ENCODE measurements at places on chromosomes 1 and 21.
A peak's percentile ranks its signal among the peaks of the same experiment; 100 is the strongest.

- no peak for DNase-seq
These were observed 17.2 kb downstream of the TADA1 start for GRCh38 chr1:166858726-166859419.

DNA sequence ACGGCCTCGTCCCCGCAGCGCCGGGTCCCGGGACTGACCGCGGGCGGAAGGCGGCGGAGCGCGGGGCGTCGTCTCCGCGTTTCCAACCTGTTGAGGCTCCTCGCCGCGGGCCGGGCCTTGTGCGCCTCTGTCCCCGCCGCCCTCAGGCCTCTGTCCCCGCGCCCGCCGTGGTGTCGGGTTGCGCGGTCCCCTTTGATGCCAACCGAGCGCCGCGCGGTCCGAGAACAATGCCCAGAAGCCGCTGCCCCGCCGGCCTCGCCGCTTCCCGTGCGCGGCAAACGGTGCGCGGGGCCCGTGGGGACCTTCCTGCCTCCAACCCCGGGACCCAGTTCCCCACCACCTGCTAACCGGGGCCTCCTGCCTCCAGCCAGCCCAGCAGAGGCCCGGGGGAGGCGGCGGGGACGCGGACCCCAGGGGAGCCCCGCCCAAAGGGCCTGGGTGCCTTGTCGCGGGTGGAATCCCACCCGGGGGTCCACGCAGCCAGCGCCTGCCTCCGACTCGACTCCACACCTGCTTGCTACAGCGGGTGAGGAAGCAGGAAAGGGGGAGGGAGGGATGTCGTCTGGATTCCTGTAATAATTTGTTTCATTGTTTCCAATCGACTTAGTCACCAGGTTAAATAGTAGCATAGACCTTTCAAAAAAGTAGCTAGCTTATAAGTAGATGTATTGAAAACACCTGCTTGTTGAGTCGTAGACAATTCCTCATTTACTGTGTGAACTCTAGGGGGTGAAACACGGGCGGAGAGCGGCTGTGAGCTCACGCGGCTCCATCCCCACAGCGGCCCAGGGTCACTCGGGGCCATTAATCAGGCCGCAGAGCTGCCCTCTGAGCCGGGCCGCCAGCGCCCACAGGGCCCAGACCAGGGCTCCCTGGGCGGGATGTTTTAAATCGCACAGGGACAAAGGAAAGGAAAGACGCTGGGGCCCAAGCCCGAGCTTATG, 1.1 kb downstream of the COL18A1 start:
- no peak for DNase-seq

DNA sequence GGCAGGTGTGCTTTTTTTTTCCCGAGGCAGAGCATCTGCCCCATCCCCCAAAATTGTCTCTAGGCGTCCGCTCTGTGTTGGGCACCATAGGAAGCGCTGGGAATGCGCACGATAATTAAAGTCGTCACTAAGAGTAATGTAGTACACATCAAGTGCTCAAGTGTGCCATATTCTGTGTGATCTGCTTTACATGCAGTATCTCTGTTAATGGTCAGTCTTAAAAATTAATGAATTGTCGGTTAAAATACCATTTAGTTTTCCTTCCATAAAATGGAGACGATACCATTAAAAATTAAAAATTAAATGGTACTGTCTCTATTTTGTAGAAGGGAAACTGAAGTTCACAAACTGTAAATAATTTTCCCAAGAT, 544 bp upstream of the CCT8 start:
- DNase-seq = no peak

GRCh38 chr1:241598249-241598648, 41.9 kb downstream of the CHML start:
- DNase-seq = no peak

- DNase-seq = no peak
These were observed 24.5 kb upstream of the ZNF436 start for GRCh38 chr1:23394181-23394580.

- no peak for DNase-seq
These were observed 23.8 kb downstream of the THEM4 start for GRCh38 chr1:151885479-151885878.

GRCh38 chr1:157140063-157140588, 1.9 kb upstream of the ETV3 start:
- DNase-seq = no peak

DNA sequence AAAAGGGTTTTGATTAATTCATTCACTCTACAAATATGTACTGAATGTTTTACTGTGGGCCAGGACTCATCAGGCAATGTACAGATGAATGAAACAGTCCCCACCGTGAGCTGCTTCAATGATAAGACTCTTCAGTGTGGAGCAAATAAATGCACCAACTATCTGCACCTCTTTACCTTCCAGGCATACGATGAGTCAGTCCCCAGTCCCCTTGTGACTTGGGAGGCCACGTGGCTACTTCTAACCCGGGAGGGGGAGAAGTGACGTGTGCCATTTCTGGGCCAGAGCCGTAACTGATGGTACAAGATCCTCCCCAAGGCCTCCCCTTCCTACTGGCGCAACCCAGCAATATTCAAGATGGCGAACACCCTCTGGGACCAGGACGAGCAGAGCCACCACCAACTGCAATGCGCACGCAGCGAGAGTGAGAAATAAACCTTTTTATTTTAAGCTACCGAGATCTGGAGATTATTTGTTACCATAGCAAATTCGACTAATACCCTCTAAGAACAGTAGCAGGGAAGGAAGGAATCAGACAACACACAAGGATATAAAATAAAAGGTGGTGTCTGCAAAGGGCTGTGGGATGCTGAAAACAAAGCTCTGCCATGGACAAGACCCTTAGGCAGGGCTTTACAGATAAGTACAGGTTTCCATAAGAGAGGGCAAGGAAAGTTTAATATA, 74.5 kb downstream of the NPHP4 start:
- DNase-seq = no peak

DNA sequence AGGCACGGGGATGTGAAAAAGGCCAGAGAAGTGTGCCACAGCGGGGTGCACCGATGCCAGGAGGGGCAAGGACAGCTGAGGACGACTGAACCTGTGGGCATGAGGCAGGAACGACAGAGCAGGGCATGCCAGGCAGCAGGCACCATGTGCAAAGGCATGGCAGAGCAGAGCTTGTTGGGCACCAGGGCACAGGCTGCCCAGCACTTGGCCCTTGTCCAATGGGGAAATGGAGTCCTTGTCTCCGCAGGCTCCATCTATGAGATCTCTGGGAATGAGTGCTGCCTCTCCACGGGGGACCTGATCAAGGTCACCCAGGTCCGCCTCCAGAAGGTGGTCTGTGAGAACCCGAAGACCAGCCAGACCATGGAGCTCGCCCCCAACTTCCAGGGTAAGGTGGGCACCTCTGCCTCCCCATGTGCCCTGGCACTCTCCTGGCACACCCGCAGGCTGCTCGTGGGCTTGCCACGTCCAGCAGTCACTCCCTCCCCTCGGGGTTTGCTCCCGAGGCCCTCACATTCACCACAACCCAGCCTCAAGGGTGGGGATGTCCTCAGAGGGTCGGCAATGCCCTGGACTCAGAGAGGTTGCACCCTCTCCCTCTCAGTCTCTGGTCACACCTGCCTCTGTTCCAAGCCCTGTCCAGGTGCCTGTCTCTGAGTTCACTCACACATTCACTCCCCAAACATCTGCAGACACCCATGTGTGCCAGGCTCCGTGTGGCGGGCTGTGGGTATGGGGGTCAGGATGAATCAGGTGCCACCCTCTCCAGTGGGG, 4.2 kb downstream of the THEMIS2 start:
- DNase-seq = no peak

DNA sequence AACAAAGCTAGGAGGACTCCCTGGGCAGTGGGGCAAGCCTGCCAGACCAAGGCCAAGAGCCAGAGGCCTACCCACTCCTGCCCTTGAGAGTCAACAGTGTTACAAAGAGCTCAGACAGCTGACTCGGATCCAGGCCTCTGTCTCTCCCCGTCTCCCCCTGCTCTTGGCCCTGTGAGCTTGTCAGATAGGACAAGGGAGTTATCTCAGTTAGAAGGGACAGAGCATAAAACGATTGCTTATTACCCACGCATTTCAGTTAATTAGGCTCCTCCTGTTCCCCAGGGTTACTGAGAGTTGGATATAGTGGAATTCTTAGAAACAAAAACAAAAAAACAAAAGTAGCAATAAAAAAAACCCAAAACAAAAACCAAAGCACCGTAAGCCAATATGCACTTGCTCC, 1.3 kb downstream of the SLC41A1 start:
- peak; percentile 56 for DNase-seq

DNA sequence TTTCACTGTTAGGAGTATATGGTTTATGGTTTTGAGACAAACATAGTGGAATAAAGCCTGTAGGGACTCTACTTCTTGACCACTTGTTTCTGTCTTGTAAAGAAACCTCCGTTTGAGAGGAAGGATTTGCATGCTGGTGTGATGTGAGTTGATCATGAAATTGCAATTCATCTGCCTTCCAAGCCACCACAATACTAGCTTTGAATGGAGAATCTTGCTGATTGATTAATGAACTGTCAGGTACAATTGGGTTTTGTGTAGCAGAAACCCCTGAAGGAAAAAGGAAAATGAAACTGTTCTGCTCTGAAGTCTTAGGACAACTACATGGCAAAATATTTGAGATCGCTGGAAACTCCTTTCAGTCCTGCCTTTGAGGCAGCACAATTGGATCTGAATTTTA, 90.7 kb downstream of the VPS13D start:
- no peak for DNase-seq

DNA sequence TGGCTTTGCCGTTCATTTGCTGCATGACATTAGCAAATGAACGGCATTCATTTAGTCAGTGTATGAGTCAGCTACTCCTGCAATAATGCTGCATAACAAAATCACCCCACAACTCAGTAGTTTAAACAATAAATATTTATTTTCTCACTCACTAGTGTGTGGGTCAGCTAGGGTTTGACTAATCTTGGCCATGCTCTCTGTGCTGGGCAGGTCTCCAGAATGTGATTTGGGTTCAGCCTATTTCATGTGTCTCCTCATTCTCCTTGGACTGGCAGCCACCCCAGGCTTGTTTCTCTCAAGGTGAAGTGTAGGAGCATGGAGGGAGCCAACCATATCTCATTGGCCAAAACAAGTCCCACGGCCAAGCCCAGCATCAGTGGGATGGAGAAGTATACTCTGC, 104.3 kb downstream of the LACTBL1 start:
- DNase-seq = no peak

DNA sequence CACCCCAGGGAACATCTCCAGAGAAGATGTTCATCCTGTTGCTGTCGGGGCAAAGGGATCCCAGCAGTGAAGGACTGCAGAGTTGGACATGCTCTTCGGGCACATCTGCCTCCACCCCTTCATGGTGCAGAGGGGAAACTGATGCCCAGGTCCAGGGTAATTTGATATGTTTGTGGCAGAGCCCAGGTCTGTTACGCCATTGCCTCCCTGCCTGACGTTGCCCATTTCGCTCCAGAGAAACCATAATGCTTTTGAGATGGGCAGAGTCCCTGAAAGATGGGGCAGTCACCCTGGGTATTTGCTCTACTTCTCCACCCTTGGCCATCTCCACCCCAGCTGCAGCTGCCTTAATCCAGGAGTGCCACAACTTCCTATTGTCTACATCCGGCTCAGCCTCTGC, 290.4 kb upstream of the POU3F1 start:
- DNase-seq = no peak

DNA sequence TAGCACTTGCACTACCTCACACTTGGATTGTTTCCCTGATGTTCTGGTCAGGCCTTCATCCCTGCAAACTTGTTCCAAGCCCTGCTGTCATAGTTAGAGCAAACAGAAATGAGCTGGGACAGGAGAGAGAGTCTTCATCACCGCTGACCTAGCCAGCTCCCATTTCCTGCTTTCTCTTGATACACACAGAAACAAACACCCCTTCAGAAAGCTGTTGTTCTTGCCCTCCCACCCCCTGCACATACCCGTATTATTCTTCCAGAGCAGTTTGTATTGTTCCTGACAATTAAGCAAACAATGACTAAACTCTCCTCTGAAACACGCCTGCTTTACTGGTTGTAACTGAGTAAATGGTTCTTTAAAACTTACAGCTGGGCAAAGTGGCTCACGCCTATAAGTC, 2.9 kb upstream of the SYT2 start:
- no peak for DNase-seq

- DNase-seq = peak; percentile 58
These were observed 2.3 kb upstream of the MAP3K6 start for GRCh38 chr1:27368869-27369582.

DNA sequence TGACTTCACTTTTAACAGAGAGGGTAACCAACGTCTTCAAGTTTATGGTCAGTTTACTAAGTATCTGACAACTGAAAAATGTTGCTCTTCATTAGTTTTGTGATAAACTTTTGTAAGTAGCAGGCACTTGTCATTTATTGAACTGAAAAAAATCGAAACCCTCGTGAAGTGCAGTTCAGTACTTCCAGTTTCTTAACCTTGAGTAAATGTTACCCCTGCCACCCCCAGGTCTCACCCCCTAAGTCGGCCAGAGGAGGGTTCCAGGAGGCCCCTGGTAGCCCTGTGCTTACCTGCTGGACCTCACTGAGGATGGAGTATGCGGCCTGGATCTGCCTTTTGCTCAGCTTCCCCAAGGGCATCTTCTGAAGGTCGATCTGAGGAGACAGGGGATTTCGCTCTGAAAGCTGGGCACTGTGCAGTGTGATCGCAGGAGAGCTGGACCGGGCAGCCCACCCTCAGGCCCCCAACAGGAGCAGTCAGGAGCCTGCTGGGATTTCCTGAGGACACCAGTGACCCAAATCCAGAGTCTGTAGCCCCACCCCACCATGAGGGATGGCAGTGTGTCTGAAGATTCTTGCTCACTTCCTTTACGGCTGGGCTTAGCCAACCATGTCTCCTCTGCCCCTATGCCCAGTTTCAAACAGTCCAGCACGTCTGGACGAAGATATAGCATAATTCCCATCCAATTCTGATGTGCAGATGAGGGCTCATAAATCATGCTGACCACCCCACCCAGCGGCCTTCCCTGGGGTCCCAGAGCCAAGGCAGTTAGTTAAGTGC, 37.6 kb downstream of the PARP1 start:
- no peak for DNase-seq

DNA sequence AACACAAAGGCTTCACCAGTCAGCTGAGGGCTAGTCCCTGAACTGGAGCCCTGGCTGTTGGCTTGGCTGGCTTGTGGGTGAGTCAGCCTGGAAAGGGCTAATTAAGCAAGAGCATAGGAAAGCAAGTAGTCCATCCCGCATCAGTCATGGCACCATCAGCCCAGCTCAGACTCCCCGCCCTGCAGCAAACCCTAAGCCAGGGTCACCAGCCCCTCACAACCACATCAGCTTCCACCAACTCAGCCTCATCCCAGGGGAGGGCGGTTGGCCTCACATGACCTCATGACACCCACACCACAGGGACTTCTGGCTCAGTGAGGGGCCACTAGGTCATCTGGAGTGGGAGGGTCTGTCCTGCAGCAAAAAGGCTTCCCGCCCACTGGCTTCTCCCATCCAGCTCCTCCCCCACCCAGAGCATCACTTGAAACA, 7.0 kb upstream of the SPATC1L start:
- no peak for DNase-seq

GRCh38 chr21:23316190-23316589, 2291.1 kb downstream of the MRPL39 start:
- no peak for DNase-seq

Data from cerebellar cortex (tissue), 1 donor.